ENCODE measurements at places on chromosomes 2 and 18. TPM values are rescaled to one million over a fixed set of nuclear protein-coding genes. Genes with fewer than 3 reads are reported as not detected.

- no peak for DNase-seq
These were observed 51.7 kb downstream of the COX7A2L start for GRCh38 chr2:42309366-42309765.

DNA sequence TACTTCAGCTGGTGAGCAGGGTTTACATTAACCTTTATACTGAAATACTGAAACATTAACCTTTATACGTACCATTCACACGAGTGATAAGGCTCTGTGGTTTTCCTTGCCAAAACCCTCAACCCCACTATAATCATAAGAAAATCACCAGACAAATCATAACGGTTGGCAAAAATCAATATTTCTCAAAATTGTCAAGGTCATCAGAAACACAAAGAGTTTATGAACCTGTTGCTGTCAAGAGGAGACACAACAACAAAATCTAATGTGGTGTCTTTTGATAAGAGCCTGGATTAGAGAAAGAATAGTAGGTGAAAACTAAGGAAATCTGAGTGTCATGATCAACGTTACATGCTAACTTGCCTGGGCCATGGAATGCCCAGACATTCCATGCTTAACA is 396.9 kb upstream of the TMEFF2 start:
- DNase-seq, result no peak

DNA sequence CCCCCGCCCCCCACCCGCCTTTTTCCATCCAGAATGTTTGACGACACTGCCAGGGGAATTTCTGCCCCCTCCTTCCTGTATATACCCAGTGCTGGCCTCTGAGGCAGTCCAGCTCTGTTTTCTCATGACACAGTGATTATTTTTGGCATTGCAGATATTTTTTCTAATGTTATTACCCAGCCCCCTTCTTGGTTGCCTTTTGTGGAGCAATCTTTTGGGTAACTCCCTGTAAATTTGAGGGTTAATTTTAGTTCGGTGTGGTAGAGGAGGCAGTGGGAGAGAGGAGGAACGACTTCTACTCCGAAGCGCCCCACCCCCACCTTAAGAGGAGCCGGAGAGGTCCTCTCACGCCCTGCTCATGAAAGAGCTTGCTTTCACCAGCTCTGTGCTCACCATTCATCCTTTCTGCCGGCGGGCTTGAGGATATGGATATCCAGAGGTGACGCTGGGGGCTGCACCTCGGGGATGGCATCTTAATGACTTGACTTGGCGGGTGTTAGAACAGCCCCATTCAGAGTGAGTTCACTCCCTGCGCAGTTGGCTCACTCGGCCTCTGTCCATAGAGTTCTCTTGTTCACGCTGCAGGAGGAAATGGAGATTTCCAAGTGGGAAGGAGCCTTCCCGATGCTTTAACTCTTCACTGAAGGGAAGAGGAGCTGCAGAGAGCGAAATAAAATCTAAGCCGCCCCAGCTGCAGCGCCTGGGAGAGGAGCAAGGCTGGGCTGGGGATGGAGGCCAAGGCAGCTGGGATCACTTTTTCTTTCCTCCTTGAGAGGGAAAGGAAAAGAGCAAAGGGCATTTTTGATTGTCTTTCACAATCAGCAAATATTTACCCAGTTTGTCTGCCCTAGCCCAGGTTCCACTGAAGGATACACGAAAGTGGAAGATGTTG is 38.4 kb downstream of the EPAS1 start:
- peak; percentile 39 for DNase-seq

- no peak for DNase-seq
These were observed 80.7 kb downstream of the PTPN2 start for GRCh38 chr18:12803069-12803936.

- DNase-seq, result no peak
These were observed 326.3 kb upstream of the ZNF521 start for GRCh38 chr18:25678221-25678620.

DNA sequence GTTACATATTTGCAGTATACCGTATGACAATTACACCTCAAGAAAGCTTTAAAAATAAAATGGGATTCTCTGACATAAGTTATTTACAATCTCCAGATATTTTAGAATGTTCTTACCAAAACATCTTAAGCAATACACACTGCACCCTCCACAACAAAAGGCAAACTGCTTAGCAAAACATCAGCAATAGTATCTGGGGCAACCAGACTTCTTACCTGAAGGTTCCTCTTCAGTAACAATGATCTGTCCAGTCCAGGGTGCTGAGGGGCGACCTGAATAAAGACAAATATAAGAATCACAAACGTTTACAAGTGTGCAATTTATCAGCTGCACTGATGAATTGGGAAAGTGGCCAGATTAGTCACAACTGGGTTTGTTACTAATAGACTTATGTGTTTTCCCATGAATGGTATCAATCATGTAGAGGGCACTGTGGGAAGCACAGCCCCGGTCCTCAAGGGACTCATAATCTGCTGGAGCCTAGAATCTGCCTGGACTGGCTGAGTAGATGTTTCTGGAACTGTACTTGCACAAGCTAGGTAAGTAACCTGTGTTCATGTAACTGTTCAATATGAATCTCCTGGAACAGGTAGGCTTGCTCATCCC is 70.7 kb downstream of the MYOM1 start:
- no peak for DNase-seq

DNA sequence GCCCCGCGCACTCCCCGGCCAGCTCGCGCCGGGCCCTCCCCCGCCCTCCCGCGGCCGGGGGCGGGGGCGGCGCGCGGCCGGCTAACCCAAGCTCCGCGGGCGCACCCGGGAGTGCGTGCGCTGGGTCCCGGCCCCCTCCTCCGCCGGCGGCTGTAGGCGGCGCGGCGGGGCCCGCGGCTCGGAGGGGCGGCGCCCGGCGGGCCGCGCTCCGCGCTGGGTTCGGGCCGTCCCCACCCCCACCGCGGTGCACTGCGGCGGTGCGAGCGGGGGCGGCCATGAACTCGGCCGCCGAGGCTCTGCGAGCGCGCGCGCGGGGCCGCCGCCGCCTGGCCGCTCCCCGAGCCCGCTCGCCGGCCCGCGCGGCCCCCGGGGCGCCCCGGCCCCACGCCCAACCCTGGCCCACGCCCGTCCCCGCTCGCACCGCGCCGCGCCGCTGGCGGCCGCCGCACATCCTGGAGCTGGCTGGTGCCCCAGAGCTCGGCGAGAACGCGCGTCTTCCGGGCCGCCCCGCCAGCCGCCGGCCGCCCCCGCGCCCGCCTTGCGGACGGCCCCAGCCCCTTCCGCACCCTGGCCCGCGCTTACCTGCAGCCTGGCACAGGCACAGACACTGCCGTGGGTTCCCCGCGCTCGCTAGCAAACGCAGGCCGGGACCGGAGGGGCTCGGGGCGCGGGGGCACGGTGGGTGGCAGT is at the start of gene ZBTB14:
Gene ZBTB14 (minus strand): TSS at position 496 of the 690 bp plus-strand sequence. CDS start 2,480 bp downstream, outside the sequence.
- peak; percentile 49 for DNase-seq

- DNase-seq, result no peak
These were observed 115.3 kb upstream of the SLC35G4 start for GRCh38 chr18:11494107-11494506.

- peak; percentile 75 for DNase-seq
These were observed 49.1 kb upstream of the CTAGE1 start for GRCh38 chr18:22466608-22467395.

DNA sequence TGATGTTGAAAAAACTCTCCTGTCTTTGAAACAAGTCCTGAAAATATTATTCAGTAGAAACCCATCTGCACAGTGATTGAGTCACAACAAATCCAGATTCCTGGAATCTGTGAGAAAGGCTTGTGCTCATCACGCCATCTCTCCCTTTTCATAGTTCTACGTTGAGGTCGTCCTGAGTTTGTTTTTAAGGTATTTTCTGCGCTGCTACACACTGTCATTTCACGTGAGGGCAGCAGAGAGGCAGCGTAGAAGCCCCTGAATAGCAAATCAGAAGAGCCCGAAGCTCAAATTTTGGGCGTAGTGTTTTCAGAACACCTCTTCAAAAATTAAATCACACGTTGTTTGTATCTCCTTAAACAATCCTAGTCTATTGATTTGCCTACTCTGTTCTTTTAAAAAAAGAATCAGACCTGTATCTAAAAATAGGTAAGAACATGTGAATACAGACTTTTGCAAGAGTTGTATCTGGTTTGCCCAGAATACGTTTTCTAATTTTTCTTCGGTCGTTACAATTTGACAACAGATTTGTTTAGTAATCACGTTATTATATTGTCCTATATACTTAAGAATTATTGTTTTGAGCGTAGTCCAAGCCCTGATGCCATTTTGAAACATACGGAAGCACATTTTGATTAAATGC is 61.6 kb upstream of the SLC38A11 start:
- no peak for DNase-seq

- DNase-seq, result no peak
These were observed 49.3 kb upstream of the PLB1 start for GRCh38 chr2:28446531-28446930.

GRCh38 chr2:62568074-62568473 is 62.1 kb upstream of the TMEM17 start:
- no peak for DNase-seq

GRCh38 chr2:175256806-175257585 is 75.5 kb upstream of the ATP5MC3 start:
- no peak for DNase-seq

DNA sequence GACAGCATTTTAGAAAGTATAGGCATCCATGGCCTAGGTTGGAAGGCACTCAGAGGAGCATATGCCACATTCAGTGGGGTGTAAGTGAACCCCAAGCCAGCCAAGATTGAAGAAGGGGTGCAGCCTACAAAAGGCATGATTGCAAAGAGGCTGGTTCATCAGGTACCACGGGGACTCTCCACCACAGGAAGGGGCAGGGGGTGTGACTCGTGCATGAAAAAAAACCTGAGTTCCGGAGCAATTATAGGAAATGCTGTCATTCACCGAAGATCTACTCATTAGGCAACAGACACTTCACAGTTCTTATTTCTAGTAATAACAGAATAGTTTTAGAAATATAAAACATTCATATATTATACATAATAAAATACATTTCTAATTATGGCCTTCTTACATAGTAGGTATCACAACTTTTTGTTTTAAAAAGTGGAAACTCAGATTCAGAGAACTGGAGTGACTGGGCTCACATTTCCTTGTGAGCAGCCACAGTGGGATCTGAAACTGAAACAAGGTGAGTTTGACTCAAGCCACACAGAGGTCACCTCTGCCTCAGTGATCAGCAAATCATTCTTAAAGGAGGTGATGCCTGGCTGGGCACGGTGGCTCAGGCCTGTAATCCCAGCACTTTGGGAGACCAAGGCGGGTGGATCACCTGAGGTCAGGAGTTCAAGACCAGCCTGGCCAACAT is 188.4 kb upstream of the GYPC start:
- no peak for DNase-seq

DNA sequence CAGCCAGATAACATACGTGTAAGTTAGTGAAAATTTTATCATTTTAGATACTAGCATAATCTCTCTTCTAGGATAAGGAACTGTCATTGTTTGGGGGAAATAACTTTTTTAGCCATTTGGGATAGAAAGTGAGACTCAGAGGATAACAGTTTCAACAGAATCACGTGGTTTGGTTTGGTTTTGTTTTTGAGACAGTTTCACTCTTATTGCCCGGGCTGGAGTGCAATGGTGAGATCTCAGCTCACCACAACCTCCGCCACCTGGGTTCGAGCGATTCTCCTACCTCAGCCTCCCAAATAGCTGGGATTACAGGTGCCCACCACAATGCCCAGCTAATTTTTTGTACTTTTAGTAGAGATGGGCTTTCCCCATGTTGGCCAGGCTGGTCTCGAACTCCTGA is 323.2 kb upstream of the MEIS1 start:
- no peak for DNase-seq

- no peak for DNase-seq
These were observed 200.6 kb downstream of the ZBTB7C start for GRCh38 chr18:48208432-48209140.

GRCh38 chr2:232300894-232301387 is 77.6 kb upstream of the ALPP start:
- DNase-seq, result no peak

- DNase-seq, result no peak
These were observed 44.1 kb upstream of the IGFBP2 start for GRCh38 chr2:216588861-216589710.

DNA sequence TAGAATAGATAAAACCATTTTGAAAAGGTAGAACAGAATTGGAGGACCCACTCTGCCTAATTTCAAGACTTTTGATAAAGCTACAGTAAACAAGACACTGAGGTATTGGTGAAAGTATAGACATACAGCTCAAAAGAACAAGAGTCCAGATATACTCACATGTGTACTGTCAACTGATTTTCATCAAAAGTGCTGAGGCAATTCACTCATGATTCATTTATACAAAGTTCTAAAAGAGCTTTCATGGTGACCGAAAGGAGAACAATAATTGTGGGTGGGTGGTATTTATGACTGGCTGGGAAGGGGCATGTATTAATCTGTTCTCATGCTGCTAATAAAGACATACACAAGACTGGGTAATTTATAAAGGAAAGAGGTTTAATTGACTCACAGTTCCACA is 7.3 kb downstream of the MAP4K3 start:
- no peak for DNase-seq

DNA sequence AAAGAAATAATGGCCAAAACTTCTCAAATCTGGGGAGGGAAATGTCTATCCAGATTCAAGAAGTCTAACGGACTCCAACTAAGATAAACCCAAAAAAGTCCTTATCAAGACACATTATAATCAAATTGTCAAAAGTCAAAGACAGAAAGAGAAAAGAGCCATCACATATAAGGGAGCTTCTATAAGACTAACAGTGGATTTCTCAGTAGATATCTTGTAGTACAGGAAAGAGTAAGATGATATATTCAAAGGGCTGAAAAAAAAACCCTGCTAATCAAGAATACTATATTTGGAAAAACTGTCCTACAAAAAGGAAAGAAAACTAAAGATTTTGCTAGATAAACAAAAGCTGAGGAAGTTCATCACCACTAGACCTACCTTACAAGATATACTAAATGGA is 35.4 kb downstream of the TMEM247 start:
- DNase-seq, result no peak

DNA sequence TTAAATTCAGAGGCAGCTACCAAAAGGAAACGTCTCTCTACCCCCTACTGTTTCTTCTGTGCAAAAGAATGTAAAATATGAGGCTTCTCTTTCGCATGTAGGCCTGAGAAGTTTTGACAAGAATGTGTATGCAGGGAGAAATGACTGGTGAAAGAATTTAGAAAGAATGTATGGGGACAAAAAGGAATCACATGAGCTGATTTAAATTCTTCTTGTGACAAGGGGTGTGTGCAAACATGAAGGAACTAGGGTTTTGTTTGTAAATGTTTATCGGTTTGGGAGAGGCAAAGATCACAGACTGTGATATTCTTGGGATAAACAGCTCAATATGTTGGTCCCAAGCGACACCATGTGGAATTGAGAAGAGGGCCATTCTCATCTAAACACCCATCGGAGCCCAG is 345.2 kb upstream of the VRK2 start:
- no peak for DNase-seq

GRCh38 chr2:220219371-220219770 is 591.9 kb downstream of the SLC4A3 start:
- DNase-seq, result no peak

- DNase-seq, result no peak
These were observed 99.8 kb upstream of the DAPL1 start for GRCh38 chr2:158695305-158695704.

GRCh38 chr2:166332106-166332505 is 43.6 kb downstream of the SCN9A start:
- DNase-seq, result no peak

The FAM168B gene
- total RNA-seq, result 90.5 TPM

The IL18RAP gene
- 1.6 TPM for total RNA-seq

The DYNAP gene
- not detected for total RNA-seq

The GCG gene
- 0.17 TPM for total RNA-seq

The CTAGE1 gene
- total RNA-seq, result 0.06 TPM

The ASB1 gene
- total RNA-seq, result 24.9 TPM

The CDK15 gene
- 3.1 TPM for total RNA-seq

The SAG gene
- not detected for total RNA-seq

All from mucosa of gallbladder (tissue), 1 donor.